ENCODE measurements at places on chromosomes 3 and 15. TPM values are rescaled to one million over a fixed set of nuclear protein-coding genes. Genes with fewer than 3 reads are reported as not detected.

- ATAC-seq = peak; percentile 41
Observed at GRCh38 chr3:34683851-34684250, 885.4 kb downstream of the PDCD6IP start.

GRCh38 chr3:166688665-166689064 is 691.4 kb downstream of the ZBBX start:
- ATAC-seq = no peak

DNA sequence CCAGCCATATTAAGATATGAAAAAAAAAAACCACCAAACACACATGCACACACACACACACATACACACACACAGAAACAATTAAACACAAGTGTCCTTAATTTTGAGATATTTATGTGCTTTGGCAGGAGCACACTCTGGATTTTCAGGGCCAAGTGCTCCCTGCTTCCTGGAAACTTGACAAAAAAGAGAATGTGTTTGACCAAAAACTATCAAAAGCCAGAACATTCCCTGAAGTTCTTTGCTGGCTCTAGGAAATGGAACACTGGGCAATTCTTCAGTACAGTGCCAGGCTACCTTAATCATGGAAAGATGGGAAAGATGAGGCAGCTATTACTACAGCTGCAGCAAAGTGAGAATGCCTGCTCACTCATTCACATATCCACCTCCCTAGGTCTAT is 44.6 kb downstream of the P3H2 start:
- ATAC-seq = no peak

DNA sequence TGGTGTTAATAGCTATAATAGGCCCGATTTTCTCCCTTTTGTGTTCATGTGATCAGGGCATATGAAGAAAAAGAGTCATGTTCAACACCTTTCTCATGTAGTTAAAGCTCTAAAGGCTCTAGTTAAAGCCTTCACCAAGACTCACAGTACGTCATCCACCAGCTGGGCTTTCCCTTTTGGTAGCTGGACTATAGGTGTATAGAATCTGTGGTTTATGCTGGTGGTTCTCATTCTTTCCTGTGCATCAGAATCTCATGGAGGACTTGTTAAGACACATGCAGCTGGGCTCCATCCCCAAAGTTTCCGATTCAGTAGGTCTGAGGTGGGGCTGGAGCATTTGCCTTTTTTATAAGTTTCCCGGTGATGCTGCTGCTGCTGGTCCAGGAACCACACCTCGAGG is 31.0 kb downstream of the CFAP91 start:
- no peak for ATAC-seq

GRCh38 chr3:74347563-74348268 is 266.7 kb downstream of the CNTN3 start:
- no peak for ATAC-seq

Gene SMCO1
- total RNA-seq = not detected

Gene ISL2
- 3.8 TPM for total RNA-seq

All from gastroesophageal sphincter (tissue), 4 donors.